Dermis microvascular lymphatic vessel endothelial cell (primary cell): ENCODE measurements at places on chromosomes 5 and 9. TPM values are rescaled to one million over a fixed set of nuclear protein-coding genes. Genes with fewer than 3 reads are reported as not detected.

The RFESD gene
- 1.2 and 1.4 TPM in 2 replicates for total RNA-seq

The AK8 gene
- total RNA-seq, result under 0.01 and 0.13 TPM in 2 replicates

The TLR4 gene
- total RNA-seq, result 165 and 172 TPM in 2 replicates

The C9 gene
- under 0.01 and 0.25 TPM in 2 replicates for total RNA-seq

The SHISAL2B gene
- not detected in 2 replicates for total RNA-seq

The PRDM9 gene
- total RNA-seq, result not detected in 2 replicates

The PCDHGC3 gene
- total RNA-seq, result 12.3 and 15.6 TPM in 2 replicates

DNA sequence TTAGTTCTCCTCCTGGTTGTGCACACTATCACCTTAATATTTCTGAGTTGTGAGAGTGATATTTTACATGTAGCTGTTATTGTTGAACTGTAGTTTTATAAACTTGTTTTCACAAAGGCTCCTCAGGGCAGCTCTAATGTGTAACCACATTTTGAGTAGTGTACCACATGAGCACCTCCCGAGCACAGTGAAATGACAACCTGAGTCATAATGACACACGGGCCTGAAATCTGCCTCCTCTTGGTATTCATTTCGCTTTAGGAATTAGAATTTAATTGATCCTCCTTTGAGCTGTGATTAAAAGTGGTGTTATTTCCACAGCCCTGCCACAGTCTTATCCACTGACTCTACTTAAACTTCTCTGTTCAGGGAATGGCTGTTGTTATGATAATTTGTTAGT is 7.9 kb downstream of the MTRR start:
- no peak for DNase-seq

DNA sequence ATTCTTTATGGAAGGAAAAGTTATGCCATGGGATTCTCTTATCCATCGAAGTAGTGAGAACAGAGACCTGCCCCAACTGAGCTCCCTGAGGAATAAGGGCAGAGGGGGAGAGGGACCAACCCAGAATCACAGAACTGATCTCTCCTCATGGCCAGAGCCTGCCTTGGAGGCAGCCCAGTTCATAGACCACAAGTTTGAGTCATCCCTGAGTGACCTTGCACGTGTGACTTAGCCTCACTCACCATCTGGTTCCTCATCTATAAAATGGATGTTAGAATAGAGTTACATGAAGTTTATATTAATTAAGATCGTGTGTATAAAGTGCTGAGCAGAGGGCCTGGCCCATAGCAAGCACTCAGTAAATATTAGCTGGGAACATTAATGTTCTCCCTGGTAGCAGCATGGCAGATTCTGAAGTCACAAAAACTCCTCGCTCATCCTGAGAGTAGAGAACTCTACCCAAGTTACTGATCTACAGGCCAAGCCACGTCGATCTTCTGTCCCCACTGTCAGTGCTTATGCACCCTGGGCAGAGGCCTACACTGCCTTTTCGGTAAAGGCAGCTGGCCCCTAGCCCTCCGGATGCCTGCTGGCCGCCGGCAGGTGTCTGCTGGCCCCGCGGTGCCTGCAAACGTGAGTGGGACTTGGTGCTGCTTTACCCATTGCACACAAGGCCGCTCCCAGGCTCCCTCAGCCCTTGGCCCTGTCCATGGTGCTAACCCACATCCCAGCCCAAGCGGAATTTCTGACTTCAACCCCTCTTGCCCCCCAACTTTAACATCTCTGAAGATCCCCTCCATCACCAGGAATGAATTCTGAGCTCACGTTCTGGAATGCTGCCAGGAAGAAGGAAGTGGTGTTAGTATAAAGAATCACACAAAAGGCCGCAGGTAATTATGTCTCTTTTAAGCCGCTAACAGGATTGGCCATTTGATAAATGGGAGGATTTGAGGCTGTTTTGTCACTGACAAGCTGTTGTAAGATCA is 61.1 kb upstream of the ARAP3 start:
- DNase-seq, result peak; percentile 4

- DNase-seq, result peak; percentile 74
Measured at GRCh38 chr9:77847059-77847499, 184.5 kb downstream of the GNAQ start.

- no peak for DNase-seq
Measured at GRCh38 chr9:129435988-129436717, 184.7 kb downstream of the C9orf50 start.

GRCh38 chr9:31119890-31120454 is 1264.5 kb upstream of the ACO1 start:
- peak; percentile 18 for DNase-seq

DNA sequence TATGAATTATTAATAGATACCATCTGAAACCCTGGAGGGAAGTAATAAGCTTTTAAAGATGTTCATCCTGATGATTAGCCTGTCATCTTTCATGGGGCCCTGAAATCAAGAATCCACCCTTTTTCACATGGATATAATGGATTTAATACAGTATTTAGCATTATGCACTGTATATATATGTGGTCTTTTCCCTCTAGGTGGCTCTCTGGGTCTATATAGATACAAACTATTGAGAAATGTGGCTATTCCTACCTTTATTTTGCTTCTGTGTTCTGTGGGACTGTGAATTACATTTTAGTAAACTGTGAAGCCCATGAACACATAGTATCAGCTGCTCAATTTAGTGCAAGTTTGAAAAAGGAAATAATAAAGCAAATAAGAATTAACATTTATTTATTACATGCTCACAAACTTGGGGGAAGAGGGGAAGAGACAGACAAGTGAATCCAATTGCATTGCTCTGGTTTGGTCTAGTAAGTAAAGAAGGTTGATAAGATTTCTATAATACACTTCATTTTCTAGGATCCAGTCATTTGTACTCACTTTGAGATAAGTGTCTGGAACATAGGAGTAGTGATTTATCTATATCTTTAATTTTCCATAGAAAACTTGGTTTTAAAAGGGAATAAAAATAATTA is 112.2 kb downstream of the SCAMP1 start:
- DNase-seq, result no peak

DNA sequence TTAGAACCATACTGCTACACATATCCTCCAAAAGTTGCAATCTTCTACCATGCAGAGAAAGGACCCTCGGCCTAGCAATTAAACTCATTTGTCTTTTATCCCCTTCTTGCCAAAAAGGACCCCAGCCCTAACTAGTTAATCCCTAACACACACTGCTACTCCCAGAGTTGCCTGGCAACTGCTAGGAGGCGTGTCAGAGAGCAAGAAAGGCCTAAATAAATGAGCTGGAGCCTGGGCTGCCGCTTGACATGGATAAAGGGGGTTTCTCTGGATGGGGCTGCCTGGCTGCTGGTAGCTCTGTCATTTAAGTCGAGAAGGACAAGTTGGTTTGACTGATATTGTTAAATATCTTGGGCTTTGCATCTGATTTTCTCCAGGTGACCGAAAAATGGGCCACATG is 194.8 kb downstream of the CRB2 start:
- DNase-seq, result no peak

DNA sequence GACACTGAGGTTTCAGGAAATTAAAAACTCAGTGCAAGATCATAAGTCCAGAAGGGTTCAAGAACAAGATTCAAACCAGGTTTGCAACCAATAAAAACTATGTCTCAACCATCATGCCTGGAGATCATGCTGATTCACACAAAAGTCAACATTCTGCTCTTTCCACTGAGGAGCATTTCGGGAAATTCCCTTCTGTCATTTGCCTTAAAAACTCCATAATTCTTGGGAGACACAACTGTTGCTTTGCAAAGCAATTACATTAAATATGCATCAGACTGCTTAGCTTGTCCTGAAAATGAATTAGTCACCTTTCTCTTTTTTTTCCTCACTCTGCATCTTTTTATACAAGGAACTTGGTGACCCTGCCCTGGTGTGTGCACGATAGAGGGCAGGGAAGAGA is 275.9 kb upstream of the ZNF462 start:
- no peak for DNase-seq

DNA sequence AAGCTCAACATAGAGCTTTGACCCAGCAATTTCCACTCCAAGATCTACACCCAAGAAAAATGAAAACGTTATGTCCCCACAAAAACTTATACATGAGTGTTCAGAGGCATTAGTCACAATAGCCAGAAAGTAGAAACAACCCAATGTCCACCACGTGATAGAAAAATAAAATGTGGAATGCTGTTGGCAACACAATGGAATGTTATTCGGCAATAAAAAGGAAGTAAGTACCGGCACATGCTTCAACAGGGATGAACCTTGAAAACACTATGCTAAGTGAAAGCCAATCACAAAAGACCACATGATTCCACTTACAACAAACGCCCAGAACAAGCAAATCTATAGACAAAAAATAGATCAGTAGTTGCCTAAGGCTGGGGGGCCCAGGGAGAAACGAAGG is 6.0 kb downstream of the UBQLN1 start:
- DNase-seq, result peak; percentile 95

DNA sequence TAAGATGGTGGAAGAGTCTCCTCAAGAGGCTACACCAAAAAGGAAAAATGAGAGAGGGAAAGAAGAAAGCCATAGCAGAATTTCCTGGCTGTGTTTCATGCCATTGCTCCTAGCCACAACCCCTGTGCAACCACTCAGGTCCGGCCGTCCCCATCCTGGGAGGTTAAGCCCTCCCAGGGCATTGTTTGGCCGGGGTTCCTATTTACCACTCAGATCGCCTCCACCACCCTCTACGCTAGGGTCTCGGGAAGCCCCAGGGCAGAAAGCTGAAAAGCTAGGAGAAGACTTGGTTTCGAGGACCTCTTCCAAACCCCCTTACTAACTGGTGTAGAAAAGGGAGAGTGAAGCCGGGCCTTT is 715 bp downstream of the RC3H2 start:
- DNase-seq, result peak; percentile 24

GRCh38 chr9:80285326-80285725 is 713.6 kb downstream of the TLE4 start:
- DNase-seq, result no peak

DNA sequence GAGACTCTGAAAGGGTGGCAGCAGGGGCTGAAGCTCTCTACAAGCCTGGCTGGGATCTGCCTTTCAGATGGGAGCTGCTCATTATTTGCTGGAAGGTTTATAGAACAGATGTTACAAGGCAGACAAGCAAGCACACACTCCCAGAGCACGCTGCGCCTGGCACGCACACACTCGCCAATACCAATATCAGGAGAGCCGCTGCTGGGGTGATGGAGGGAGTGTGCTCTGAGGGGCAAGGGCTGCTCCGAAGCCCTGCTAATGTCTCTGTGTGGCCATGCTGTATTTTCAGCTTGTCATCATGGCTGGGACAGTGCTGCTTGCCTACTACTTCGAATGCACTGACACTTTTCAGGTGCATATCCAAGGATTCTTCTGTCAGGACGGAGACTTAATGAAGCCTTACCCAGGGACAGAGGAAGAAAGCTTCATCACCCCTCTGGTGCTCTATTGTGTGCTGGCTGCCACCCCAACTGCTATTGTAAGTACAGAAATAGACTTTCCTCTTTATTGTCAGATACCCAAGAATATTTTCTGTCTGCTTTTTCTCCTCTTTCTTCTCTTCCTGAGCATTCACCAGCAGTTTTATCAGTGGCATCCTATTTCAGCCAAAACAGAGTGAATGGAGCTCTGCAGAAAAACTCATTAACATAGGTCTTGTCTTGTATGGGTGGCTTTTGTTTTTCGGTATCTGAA is 115.1 kb downstream of the BAAT start:
- no peak for DNase-seq

DNA sequence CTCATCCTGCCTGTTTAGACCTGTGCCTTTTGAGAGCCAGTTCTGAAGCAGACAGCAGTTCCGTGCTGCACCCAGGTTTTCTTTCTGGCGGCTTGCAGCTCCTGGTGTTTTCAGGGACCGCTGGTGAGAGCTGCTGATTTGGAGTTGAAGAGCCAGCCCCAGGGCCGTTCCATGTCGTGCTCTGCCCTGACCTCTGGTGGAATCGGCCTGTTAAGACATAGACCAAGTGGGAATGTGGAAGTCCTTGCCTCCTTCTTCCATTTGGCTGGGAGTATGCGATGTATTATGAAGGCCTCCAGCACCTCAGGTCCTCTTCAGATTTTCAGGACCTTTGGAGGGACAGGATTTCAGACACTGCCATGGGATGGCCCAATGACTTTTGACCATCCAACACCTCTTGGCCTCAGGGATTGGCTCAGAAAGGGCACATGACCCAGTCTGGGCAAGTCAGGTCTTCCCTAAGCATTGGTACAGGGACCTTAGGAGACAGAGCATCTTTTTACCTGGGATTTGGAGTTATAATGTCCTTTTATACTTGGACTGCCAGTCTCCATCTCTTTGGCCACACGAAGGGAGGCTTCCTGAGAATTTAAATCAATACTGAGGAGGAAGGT is 136.1 kb upstream of the CLINT1 start:
- DNase-seq, result peak; percentile 4

DNA sequence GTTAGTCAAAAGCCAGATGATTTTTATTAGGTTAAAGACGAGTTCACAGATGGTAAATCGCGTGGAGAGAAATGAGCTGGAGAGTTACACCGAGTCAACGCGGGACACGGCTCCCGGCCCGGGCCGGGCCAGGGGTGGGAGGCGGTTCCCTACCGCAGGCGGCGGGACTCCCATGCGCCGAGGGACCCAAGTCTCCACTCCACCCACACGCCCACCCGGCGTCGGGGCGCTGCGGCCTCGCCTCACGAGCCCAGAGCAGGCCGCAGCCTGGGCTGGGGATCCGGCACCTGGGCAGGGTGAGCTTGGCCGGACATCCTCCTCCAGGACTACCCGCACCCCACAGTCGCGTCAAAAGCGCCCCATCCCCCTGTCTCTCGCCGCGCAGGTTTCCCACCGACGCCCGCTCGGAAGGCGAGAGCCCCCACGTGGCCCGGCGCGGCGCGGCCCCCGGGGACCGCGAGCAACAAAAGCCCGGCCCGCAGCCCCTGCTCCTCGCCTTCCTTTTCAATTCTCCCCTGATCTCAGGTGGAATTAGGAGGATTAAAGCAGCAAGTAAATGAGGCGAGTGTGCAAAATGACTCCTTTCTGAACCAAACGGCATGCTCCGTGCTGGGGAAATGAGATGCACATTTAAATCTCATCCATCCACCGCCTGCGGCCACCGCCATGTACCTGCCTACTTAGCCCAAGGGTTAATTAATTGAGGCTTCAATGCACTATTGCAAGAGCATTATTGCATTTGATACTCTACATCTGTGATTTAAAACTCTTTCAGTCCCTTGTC is 196.5 kb upstream of the TBCA start:
- DNase-seq, result no peak

- DNase-seq, result no peak
Measured at GRCh38 chr5:88089719-88090390, 178.8 kb downstream of the TMEM161B start.

- no peak for DNase-seq
Measured at GRCh38 chr5:112703866-112704820, 33.5 kb upstream of the APC start.

DNA sequence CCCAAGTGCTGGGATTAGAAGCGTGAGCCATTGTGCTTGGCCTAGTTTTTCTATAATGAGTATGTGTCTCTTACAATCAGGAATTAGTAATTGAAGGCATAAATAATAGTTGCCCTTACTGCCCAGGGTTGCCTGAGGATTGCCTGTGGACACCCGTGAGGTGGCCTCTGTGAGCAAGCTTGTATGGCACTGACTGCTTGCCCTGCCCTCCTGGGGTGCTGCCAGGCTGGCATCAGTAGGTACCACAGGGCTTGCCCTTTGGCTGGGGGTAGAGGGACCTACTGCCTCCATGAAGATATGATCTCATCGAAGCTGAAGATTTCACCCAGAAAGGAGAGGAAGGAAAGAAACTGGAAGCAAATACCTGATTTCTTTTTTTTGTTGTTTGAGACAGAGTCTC is 23.8 kb upstream of the PHF19 start:
- DNase-seq, result no peak
